ENCODE measurements at places on chromosomes 2 and 18.

DNA sequence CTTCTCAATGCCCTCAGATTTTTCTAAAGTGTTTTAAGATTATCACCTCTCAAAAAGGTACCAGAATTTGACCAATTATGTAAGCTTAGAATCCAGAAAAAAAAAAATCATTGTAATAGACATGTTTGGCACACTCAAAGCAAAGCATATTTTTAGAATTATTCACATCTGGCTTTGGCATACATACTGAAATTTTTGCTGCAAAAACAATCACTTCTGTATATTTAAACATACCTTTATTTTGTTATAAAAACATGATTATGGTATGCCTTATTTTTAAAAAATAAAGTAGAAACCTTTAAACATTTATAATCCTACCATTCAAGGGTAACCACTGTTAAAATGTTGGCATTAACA is 143.3 kb downstream of the ESCO1 start:
- DNase-seq: no peak

DNA sequence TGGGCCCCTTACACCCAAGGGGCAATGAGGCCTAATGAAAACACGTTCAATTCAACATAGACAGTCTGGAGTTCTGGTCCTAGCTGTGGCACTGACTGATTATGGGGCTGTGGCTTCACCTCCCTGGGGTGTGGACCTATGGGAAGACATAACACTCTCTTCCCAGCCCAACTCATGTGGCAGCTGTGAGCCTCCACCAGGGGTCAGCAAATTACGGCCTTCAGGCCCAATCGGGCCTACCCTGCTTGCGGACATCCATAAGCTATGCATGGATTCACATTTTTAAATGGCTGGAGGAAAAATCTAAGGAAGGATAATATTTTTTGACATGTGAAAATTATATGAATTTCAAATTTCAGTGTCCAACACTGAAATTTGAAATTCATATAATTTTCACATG is 101.3 kb downstream of the LOXHD1 start:
- peak; percentile 68 for DNase-seq

GRCh38 chr2:178271629-178272333 is 77.5 kb downstream of the OSBPL6 start:
- no peak for DNase-seq

DNA sequence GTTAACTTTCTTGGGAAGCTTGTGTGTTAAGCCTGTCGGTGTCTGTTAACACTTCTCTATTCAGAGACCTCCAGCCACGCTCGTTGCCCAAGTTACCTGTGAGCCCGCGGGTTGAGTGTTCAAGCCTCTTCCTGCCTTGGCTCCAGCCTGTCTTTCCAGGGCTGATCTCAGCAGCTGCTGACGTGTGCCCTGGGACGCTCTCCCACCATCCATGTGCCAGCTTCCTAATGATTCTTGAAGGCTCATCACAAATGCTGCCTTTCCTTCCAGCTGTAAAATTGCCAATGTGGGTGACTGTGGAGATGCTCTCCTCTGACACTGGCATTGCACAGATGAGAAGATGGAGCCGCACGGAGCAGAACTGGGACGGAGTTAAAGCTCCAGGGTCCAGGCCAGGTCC is 6.1 kb downstream of the RNF144A start:
- DNase-seq: no peak

Measured in substantia nigra (tissue), 51 donors.